ENCODE measurements at places on chromosomes 5 and 9.

GRCh38 chr5:11234501-11234911 lies 473.5 kb upstream of the DAP start:
- DNase-seq: no peak

DNA sequence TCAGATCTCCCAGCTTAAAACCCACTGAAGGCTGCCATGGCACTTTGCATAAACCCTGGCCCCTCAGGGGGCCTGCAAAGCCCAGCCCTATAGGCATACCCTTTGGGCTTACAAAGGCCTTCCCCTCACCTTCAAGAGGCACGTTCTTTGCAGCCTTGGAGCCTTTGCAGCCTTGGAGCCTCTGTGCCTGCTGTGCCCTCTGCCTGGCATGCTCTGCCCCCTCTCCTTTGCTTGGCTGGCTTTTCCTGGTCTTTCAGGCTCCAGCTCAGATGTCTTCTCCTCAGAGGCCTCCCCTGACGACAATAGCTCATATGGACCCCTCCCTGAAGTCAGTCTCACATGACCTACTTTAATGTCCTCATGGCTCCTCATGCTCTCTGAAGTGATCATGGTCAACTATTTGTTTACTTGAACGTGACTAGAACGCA lies 60.3 kb downstream of the CXXC5 start:
- DNase-seq: no peak

DNA sequence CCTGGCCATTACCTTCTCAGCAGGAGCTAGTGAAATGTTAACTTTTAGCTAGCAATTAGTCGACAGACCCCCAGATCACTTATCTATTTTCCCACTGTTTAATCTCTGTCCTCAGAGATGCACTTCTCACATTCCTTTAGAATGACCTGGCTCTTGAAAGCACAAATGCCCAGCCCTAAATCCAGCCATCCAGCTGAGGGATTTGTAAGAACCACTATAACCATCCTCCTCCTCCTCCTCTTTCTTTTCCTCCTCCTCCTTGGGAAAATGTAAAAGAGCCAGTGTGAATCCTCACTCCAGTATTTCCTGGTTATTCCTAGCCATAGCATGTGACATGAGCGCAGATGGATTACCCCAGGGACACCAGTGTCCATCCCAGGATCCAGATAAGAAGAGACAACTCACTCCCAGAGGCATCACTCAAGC lies 124.3 kb downstream of the ENC1 start:
- DNase-seq: no peak

DNA sequence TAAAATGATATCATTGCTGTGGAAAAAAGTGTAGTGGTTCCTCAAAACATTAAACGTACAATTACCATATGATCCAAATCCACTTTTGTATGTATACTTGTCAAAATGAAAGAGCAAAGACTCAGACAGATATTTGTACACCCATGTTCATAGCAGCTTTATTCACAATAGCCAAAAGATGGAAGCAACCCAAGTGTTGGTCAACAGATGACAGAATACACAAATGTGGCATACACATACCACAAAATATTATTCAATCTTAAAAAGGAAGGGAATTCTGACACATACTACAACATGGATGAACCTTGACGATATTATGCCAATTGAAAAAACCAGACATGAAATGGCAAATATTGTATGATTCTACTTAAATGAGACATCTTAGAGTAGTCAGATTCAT lies 524.5 kb upstream of the WWC1 start:
- no peak for DNase-seq

DNA sequence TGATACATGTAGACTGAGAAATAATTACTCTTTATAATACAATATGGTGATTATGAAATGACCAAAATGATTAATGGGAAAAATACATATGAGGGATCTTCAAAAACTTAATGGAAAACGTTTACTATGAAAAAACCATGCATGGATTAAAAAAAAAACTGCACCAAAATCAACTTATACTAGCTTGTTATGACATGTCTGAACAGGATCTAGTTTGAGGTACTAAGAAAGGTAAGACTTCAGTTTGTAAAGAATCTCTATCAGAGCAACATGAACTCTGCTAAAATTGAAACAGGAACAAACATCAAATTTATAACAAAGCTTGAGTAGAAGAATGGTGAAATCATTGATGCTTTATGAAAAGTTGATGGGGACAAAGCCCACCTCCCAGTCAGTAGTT lies 178.0 kb downstream of the SLIT3 start:
- DNase-seq: no peak

GRCh38 chr9:115073456-115073855 lies 44.5 kb downstream of the TNC start:
- DNase-seq: no peak

GRCh38 chr5:98641671-98642070 lies 131.8 kb upstream of the RGMB start:
- DNase-seq: no peak

GRCh38 chr5:40555886-40556285 lies 123.8 kb upstream of the PTGER4 start:
- DNase-seq: no peak

DNA sequence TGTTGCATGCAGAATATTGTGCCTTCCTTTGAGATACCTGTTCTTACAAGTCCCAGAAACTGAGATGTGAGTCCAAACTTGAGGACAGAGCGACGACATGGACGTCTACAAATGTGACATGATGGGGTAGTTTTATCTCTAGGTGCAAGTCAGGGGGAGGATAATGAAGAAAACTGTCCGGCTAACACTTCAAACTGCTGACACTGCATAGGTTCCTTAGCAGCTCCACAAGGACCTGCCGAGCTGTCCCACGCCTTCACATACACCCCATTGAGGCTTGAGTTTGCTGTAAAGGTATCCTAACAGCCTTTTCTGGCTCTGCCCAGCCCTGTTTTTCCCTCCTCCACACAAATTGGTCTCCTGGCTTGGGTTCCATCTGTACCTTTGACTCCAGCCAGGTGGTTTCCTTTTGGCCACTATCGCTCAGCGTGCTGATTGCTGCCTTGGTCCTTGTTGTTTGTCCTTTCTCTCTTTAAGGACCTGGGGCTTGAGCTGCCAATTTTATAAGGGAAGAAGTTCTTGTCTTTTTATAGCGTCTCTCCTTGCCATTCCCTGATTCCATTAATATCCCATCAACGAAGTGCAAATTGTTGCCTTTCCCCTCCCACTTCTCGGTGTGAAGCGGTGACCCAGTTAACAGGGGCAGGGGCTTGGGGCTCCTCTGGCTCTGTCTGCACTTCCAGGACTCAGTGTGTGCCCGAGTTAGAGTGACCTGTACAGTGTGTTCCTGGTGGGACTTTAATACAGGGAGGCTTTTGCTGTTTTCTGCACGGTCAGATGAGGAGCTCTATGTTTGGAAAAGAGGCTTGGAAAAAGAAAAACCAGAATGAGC lies 100.3 kb downstream of the PCSK1 start:
- DNase-seq: no peak

- no peak for DNase-seq
These were observed 3.5 kb upstream of the KCNN2 start for GRCh38 chr5:114358329-114358728.

DNA sequence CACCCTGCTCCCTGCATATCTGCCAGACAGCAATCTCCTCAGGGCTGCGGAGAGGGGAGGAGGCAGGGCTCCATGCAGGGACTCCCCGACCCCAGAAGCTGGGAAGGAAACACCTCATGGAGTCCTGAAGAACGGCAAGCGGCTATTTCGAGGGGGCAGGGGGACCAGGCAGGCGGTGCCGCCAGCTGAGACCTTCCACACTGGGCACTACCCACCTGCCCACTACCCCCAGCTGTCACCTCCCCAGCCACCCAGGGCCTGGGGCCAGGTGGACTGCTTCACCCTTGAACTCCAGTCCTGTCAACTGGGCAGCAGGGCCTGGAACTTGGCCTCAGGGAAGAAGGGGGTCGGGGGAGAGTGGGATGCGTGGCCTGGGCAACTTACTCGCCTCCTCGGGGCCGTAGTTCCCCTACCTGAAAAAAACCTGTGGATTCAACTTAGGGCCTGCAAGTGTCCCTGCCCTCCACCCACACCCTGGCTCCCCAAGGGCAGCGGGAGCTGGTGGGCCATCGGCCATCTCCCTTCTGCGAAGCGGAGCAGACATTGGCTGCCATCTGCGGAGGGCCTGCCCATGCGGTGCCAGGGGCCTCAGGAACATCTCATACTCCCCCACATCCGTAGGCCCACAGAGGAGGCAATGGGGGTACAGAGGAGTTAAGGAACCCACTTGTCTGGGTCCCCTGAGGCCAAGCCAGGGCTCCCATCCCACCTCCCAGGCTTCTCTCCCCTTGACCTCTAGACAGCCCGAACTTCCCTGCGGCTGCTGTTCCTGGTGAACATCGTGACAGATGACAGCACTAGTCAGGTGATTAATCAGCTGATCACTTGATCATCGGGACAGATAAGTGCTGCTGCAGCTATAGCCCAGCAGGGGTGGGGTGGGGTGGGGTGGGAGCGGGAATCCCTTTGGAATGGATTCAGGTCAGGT lies 18.5 kb upstream of the RALGDS start:
- DNase-seq: no peak

- DNase-seq: no peak
These were observed 349.9 kb downstream of the EFNA5 start for GRCh38 chr5:107320846-107321245.

- no peak for DNase-seq
These were observed 69.3 kb downstream of the PAX5 start for GRCh38 chr9:36964791-36965190.

GRCh38 chr9:2053883-2054845 lies 39.0 kb downstream of the SMARCA2 start:
- no peak for DNase-seq

- DNase-seq: no peak
These were observed 61.5 kb downstream of the TMEM167A start for GRCh38 chr5:83015676-83016075.

DNA sequence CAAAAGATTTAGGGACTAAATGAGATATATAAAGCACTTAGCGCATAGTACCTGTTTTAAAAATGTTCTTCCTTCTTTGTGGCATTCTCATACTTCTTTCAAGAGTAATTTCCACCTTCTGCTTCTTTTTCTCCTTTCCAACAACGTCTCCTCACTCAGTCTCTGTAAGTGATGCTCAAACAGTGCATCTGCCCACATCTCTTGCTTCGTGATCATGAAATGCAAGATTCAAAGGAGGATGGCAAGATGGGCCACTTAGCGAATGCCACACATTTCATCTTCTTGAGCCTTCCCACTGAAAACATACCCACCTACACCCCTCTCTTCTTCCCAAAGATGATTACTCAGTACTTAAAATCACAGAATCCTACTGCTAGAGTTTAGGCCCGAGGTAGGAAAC lies 36.9 kb downstream of the MACIR start:
- DNase-seq: no peak

- DNase-seq: peak; percentile 54
These were observed 28.7 kb downstream of the DMRT3 start for GRCh38 chr9:1005043-1005667.

DNA sequence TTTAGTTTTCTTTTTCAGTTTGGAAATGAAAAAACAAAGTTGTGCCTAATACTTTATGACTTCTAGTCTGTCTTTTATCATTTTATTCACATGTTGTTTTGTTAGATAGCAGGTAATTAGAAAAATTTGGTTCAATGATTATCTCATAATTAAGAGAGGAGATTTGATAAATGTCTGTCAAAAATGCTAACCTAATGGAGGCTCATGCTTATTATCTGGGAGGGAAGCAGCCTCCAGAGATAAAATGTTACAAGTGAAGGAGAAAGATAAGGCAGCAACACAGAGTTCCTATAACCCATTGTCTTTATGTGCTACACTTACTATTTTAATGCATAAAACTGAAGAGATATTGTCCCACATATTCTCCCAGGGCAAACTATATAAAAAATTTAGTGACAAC lies 53.5 kb downstream of the SLC27A6 start:
- DNase-seq: no peak

GRCh38 chr5:7886849-7887475 lies 18.0 kb downstream of the MTRR start:
- DNase-seq: peak; percentile 56

GRCh38 chr9:14106699-14107098 lies 207.2 kb downstream of the NFIB start:
- DNase-seq: peak; percentile 51

GRCh38 chr5:124193371-124193789 lies 553.1 kb downstream of the ZNF608 start:
- DNase-seq: no peak

DNA sequence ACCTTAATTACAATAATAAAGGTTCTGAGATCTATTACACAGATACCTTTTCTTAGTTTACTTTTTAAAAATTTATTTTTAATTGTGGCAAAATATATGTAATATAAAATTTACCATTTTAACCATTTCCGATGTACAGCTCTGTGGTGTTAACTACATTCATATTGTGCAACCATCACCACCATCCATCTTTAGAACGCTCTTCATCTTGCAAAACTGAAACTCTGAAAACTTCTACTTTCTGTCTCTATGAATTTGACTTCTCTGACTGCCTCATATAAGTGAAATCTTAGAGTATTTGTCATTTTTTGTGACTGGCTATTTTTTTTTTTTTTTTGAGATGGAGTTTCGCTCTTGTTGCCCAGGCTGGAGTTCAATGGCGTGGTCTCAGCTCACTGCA lies 26.8 kb downstream of the WWC1 start:
- no peak for DNase-seq

- no peak for DNase-seq
These were observed 48.7 kb downstream of the RUSC2 start for GRCh38 chr9:35538361-35539234.

DNA sequence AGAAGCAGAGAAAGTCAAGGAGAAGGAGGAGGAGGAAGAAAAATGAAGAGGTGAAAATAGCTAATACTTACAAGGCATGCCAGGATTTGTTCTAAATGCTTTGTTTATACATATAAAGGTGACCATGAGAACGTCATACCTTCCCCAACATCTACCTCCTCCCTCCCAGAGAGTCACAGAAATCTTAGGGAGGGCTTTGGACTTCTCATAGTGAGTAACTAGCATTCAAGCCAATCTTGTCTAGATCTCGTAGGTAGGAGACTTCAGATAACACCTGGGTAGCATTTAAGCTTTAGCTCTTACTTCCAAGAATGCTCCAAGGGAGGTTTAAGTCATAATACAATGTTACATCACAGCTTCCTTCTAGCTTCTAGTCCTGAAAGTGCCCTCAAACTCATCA lies 36.5 kb upstream of the GPBP1 start:
- no peak for DNase-seq

DNA sequence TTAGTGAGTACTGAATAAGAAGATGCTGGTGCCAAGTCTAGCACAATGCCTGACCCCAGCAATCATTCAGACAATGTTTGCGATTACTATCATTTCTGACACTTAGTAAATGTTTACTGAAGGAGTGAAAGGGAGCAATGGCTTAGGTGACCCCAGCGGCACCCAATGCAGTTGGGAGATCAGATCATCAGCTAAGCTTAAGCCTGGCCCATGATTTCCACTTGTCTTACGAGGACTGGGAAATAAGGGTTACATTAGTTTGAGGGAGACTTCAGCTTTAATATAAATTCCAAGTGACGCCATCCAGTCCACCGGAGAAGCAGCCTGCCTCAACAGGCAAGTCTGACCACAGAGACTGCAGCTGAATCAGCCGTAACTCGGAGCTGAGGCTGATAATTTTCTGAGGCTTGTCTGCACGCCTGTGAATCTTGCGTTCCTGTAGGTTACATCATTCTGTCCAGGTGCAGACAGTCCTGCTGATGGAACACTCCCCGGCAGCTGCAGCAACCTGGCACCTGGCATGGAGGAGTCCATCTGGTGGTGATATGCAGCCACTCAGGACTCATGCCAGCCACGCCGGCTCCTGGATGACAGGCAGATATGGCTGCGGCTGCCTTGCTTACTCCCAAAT lies 34.9 kb upstream of the FGF1 start:
- DNase-seq: peak; percentile 85

- DNase-seq: no peak
These were observed 20.2 kb upstream of the CEP78 start for GRCh38 chr9:78215706-78216105.
